ENCODE measurements at places on chromosomes 11 and 22.

DNA sequence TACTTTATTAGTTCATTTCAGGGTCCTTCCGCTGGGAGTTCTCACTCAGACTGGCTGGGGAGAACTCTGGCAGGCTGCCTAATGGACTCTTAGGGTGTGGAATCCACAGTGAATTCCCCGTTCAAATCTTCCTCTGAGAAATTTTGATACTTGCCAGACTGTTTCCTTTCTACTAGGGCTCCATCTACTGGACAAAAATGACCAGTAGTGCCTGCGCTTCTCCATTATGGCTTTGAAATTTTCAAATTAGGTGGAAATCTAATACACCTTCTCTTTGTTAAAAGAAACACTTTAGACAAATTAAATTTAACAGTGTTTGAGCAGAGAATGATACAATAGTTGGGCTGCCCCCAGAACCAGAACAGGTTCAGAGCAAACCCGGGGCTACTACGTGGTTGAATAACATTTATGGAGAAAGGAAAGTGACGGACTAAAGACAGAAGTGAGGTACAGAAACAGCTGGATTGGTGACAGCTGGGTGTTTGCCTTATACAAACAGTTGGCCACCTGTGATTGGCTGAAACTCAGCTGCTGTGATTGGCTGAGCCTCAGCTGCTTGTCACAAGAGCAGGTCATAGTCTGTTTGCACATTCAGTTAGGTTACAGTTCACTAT lies 52.9 kb upstream of the FDX1 start:
- no peak for DNase-seq

GRCh38 chr11:73797457-73797856 lies 9.8 kb downstream of the MRPL48 start:
- no peak for DNase-seq

DNA sequence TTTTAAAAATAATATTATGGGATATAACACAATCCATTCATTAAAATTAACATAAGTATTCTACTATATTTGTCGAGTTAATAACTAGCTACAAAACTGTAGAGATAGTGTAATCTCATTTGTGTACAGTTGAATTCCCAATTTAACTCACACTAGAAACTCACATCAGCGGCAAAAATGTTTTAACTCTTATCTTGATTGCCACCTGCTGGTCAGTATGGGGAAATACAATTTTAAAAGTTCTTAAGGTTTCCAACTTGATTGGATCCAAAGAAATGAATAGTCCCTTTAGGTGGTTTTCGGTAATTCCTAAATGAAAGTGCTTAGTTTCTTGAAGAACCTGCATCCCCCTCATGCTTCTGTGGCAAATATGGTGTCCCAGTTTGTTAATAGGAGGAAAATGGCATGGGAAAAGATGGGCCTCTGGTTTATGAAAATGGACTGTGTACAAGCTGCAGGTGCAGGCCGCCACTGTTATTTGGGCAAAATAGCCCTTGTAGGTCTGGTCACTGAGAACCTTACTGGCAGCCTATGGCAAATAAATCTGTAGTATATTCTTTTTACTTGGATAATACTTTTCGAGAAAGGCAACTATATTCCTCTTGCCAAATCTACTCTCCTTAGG lies 33.7 kb upstream of the SLC17A6 start:
- no peak for DNase-seq

GRCh38 chr22:20191000-20191515 lies 40.2 kb upstream of the CCDC188 start:
- DNase-seq, result no peak

GRCh38 chr22:22558972-22559603 lies at the start of gene PRAME:
Gene PRAME, minus strand, starts transcription at chr22:22559265. Its CDS starts 2,433 bp downstream, at chr22:22556832.
- DNase-seq, result peak; percentile 29

- no peak for DNase-seq
Measured at GRCh38 chr22:38943201-38943600, 14.2 kb upstream of the APOBEC3A start.

GRCh38 chr11:113014262-113015097 lies 53.3 kb downstream of the NCAM1 start:
- DNase-seq, result no peak

DNA sequence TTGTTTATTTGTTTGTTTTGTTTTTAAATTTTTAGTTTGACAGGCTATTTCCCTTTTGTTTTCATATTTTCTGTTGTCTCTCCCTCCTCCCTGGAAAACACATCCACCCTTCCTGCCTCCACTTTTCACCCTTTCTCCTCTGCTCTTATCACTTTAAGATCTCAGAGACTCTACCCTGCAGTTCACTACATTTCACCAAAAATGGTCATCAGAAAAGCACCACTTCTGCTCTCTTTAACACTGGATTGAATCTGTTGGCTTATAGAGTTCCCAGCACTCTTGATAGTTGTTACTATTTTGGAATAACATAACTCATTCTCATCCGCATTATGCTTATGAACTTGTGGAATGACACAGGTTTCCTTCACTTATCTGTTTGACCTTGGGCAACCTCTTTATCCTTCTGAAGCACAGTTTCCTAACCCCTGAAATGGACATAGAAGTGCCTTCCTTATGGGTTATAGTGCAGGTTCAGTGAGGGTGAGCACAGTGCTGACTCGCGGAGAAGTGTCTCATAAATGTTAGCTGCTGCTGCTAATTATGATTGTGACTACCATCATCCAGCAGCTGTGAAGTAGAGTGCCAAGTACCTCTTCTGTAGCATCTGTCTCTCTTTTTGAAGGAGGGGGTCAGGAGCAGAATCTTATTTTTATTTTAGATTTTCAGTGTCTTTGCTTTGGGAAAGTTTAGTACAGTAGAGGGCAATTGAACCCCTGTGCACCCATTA lies 15.0 kb downstream of the TEAD1 start:
- DNase-seq, result no peak

DNA sequence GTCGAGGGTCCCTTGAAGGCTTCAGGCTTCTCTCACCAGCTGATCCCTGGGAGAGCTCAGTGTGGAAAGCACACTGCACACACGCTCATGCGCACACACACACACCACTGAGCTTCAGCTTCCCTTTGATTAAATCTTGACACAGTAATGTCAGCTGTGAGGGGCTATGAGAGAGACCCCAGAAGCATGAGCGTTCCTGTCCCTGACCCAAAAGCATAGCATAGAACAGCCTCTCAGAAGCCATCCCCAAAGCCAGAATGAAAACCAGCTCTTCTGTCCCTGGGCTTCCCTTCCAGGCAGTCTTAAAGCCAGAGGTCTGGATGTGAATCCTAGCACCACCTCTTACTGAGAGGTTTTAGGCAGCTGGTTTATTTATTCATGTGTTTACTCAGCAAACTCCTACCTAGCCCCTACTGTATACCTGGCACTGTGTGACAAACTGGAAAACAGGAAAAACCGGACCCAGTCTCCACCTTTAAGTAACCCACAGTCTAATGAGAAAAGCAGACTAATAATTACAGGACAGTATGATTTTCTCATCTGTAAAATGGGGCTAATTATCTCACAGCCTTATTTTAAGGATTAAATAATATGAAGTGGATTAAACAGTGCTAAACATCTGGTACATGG lies 15.9 kb downstream of the GALNT18 start:
- DNase-seq, result no peak

DNA sequence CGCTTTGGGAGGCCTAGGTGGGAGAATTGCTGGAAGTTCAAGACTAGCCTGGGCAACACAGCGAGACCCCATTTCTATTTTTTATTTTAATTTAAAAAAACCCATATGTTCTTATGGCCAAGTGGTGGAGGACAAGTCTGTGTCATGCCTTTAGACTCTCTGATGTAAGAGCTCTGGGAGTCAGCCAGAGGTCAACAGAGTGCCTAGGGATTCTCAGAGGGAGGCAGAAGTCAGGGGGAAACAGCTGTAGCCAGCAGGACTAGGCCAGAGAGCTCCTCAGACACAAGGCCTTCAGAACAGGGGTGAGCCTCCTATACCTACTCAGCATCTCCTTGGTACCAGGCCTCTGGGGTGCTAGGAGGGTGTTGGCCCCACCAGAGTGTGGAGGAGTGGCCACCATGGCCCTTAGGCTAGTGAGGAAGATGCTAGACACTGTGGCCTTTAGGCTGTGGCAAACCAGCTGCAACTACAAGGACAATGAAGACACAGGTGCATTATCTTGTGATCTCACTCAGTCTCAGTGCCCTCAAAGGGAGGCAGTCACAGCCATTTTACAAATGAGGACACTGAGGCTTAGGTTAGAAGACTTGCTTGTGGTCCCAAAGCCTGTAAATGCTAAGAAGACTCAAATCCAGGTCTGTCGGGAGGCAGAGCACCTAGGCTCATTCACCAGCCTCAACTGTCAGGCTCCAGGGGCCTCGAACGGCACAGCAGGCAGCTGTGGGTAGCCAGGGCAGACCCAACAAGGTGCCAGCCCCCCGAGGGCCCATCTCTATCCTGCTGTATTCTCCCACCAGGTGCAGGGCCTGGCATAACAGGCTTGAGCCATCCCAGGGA lies 5.0 kb downstream of the ZP1 start:
- no peak for DNase-seq

DNA sequence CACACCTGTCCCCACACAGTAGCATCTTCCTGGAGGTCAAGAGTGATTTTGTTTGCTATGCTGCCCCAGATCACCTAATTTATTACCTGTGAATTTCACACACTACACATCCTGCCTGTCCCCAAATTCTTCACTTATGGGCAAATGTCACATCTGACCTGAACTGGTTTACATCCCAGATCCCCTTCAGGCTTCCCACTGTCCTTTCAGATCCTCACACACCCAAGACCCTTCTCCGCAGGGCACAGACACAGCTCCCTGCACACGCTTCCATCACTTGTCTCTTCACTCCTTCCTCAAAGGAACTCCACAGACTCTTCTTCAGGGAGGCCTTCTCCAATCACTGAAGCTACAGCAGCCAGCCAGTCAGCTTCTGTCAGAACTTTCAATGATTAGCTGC lies 118.7 kb upstream of the IGLL5 start:
- DNase-seq, result no peak

DNA sequence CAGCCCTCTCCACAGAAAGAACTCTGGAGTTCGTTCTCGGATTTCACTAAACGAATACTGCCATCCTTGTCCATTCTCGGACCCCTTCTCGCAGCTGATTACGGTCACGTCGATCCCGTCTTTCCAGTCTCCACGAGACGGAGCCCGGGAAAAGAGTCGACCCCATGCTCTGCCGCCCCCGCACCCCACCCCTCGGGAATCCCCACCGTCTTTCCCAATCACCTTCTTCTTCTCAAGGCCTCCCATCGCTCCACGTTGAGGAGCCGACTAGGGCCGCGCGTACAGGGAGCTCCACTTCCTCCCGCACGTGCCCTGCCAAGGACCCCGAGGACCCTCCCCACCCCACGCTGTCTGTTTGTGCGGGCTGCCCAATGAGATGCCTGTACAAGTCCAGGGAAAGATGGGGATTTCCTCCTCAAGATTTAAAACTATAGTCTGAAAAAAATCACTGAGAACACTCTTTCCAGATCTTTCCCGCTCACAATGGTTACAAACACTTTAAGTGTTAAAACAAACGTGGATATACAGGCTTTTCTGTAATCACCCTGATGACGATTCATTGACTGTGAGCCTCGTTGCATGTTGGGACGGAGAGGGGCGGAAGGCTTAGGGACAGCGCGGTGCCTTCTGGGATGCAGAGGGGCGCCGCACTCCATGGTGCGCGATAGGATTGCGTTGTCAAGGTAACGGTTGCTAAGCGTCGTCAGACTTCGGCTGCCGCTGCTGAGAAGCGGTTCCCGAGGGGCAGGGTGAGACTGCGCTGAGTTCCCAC lies at the start of gene PES1:
Gene PES1 (minus strand): TSS at position 323 of the 772 bp plus-strand sequence. CDS start 77 bp downstream, at position 246.
- peak; percentile 94 for DNase-seq

Measured in stimulated activated CD4-positive, alpha-beta T cell treated with anti-CD3 and anti-CD28 coated beads, Interleukin-2, amount 100 ng/mL, for 4 hours (primary cell).